ENCODE measurements at places on chromosomes 16 and 17. TPM values are rescaled to one million over a fixed set of nuclear protein-coding genes. Genes with fewer than 3 reads are reported as not detected.

- DNase-seq: peak; percentile 21
These were observed 4.3 kb downstream of the RCVRN start for GRCh38 chr17:9900784-9901183.

DNA sequence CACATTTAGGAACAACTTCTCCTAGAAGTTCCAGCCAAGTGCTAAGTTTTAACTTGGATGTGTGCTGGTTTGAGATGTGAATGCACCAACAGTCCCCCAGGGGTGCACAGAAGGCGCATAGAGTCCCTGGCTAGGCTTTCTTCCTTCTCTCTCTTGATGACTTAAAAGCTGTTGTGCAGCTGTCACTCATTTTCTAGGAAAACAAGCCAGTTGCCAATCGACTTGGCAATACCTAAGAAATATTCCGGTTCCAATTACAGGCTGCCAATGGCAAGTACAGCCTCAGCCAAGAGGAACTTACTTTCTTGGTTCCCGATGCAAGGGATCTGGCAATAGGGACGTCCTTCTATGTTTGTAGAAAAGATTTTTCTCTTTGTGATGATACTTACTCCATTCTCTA, 266.6 kb upstream of the EEF2KMT start:
- no peak for DNase-seq

- DNase-seq: peak; percentile 86
These were observed at the start of gene ZNF205 for GRCh38 chr16:3112058-3112880. TSS of gene ZNF205 (plus strand) at chr16:3112586. CDS start at chr16:3113431, 845 bp downstream.

GRCh38 chr16:74865922-74866598, 91.4 kb upstream of the FA2H start:
- DNase-seq: no peak

DNA sequence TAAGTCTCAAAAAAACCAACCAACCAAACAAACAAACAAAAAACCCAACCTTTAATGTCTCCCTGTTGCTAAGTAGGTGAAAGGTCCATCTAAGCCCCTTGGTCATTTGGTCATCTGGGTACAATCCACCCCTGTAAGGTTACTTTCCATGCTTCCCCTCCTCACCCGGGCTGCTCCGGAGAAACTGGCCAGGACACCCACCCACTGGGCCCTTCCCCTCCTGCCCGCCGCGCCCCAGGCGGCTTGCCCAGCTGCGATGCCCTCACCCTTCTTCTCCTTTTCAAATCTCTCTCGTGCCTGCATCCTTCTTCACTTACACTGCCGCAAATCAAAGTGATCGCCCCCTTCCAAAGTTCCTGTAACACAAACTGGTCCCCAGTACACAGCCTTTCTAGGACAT, 2.0 kb downstream of the NTAN1 start:
- DNase-seq: no peak

- DNase-seq: no peak
These were observed 34.2 kb downstream of the TXNDC11 start for GRCh38 chr16:11708421-11708820.

DNA sequence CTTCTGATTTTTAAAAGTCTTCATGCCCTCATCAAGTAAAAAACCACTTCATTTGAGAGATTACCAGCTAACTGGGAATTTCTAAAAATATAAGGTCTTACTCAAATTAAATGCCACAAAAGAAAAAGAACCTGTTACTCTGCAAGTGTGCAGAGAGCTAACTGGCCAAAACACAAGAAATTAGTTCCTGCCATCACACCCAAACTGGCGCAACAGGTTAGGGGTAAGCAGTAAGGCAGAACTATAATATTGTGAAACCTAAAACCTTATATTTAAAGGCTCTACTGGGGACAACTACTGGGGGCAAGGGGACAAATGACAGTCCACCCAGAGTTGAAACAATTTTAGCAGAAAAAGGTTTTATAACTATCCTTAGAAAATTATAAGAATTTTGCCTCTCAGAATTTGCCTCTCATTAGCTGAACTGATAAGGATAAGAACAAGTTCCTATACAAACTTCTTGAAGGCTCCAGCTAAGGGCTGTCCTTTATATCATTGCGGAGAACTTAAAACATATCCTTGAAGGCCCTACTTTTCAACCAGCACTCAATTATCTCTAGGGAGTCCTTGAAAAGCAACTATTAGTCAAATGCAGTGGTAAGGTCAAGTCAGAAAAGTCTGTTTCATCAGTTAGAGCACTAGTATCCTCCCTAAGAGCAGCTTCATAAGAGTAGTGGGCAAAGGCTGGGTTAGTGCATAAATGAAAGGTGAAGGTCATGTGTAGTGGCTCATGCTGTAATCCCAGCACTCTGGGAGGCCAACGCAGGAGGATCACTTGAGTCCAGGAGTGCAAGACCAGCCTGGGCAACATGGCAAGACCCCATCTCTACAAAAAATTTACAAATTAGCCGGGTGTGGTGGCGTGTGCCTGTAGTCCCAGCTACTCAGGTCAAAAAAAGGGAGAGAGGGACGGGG, 31.5 kb downstream of the SMURF2 start:
- DNase-seq: peak; percentile 55

DNA sequence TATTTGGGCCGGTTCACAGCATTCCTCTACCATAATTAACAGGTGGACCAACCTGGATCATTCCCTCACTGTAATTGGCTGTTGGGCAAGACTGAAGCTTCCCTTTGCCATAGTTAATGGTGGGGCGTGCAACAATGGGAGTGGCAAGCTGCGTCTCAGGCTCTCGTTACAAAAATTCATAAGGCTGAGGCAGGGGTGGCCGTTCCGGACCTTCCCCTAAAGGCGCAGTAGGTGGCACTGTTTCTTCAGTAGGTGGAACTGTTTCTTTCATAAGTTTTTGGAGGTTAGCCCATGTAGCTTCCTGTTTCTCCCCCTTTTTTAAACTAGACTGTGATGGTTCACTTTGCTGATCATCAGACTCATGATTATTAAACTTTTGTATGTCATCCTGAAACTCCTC, 17.0 kb upstream of the TMC5 start:
- DNase-seq: no peak

- peak; percentile 91 for DNase-seq
These were observed at the start of gene IRF8 for GRCh38 chr16:85898521-85899442. TSS of gene IRF8 (plus strand) at chr16:85899162. CDS start at chr16:85903016, 3,854 bp downstream.

- peak; percentile 79 for DNase-seq
These were observed at the start of gene C16orf74 for GRCh38 chr16:85750827-85751697. TSS of gene C16orf74 (minus strand) at chr16:85751096. CDS start at chr16:85735217, 15,879 bp downstream.

GRCh38 chr16:1337486-1337885, 4.0 kb downstream of the BAIAP3 start:
- DNase-seq: no peak

GRCh38 chr17:7080456-7081041, 498 bp upstream of the CLEC10A start:
- DNase-seq: peak; percentile 6

DNA sequence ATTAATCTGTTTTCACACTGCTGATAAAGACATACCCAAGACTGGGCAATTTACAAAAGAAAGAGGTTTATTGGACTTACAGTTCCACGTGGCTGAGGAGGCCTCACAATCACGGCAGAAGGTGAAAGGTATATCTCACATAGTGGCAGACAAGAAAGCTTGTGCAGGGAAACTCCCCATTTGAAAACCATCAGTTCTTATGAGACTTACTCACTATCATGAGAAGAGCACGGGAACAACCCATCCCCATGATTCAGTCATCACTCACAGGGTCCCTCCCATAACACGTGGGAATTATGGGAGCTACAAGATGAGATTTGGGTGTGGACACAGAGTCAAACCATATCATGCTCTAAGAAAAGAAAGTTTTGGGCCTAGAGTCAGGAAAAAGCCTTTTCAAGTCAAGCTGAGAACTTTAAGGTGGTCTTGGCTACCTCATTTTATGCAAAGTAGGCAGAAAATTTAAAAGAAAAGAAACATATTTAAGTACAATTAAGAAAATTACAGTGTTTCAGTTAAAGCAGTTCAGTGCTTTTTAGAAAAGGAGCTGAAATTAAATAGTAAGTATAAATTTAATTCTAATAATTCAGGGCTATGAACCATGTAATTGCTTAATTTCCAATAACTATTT, 24.9 kb upstream of the CRYM start:
- DNase-seq: no peak

GRCh38 chr17:75845058-75845711, 981 bp upstream of the UNC13D start:
- DNase-seq: peak; percentile 66

GRCh38 chr17:676060-676700, 38.5 kb downstream of the VPS53 start:
- peak; percentile 43 for DNase-seq

DNA sequence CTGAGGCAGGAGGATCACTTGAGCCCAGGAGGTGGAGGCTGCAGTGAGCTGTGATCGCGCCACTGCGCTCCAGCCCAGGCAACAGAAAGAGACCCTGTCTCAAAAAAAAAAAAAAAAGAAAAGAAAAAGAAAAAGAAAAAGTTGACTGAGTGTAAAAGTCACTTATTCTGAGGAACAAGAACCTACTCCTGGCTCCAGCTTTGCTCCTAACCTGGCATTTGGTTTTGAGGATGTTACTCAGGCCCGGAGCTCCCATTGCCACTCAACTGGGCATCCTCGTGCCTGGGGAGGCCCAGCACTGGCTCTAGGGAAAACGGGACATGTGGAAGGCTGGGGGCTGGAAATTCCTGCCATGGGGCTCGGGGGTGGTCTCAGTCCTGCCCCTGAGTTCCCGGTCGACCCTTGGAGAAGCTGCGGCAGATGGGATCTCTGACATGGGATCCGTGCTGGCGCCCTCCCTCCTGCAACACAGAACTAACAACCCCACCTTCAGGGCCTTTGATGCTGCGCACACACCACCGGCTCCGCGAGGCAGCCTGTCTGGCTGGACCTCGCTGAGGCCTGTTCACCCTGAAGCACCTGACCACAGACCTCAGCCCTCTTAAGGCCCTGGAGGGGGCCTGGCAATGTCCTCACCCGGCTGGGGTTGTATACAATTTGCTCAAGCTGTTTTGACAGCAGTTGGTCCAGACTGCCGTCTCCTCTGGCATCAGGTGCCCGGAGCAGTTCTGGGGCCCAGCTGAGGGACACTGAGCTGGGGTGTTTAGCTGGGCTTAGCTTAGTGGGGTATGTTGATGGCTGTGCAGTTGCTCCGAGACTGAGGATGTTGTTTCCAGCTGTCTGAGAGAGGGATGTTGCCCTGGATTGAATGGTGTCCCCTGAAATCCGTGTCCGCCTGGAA, 12.3 kb downstream of the CD7 start:
- no peak for DNase-seq

GRCh38 chr16:11050944-11051343, 106.6 kb downstream of the CLEC16A start:
- no peak for DNase-seq

GRCh38 chr16:55542459-55543082, 23.9 kb upstream of the CAPNS2 start:
- DNase-seq: no peak

GRCh38 chr16:86222547-86222946, 287.8 kb upstream of the FOXF1 start:
- DNase-seq: peak; percentile 64

DNA sequence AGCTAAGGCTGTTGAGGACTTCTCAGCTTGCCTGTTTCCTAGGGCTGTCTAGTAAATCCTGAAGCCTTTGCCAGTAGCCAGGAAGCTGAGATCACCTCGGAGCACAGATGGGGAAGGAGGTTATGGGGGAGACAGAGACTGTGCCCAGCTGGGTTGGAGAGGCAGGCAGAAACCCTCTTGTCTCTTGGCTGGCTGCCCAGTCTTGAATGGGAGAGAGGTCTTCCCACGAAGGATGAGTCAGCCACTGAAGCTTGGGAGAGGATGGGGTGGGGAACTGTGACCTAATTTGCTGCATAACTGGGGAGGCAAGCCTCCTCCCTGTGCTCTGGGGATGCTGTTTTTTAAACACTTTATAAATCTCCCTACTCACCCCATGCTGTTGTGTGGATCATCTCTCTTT, 69.8 kb downstream of the SHISA9 start:
- DNase-seq: no peak

- DNase-seq: no peak
These were observed 1.8 kb upstream of the EXOSC6 start for GRCh38 chr16:70253291-70254106.

The SAMD14 gene
- total RNA-seq: 4.4 TPM

The CMTM2 gene
- total RNA-seq: 3.7 TPM

The PLA2G15 gene
- total RNA-seq: 15.6 TPM

The CPNE2 gene
- 38.1 TPM for total RNA-seq

The CPNE7 gene
- total RNA-seq: 2.2 TPM

The KRTAP2-3 gene
- not detected for total RNA-seq

The JPH3 gene
- total RNA-seq: 0.21 TPM

The SPAG9 gene
- 174 TPM for total RNA-seq

The CD68 gene
- 358 TPM for total RNA-seq

The TP53TG3 gene
- not detected for total RNA-seq

The GPR142 gene
- not detected for total RNA-seq

Data from lung (tissue), 17 donors.